Left lung (tissue), 14 donors: ENCODE measurements at places on chromosomes 6 and 20. TPM values are rescaled to one million over a fixed set of nuclear protein-coding genes. Genes with fewer than 3 reads are reported as not detected.

DNA sequence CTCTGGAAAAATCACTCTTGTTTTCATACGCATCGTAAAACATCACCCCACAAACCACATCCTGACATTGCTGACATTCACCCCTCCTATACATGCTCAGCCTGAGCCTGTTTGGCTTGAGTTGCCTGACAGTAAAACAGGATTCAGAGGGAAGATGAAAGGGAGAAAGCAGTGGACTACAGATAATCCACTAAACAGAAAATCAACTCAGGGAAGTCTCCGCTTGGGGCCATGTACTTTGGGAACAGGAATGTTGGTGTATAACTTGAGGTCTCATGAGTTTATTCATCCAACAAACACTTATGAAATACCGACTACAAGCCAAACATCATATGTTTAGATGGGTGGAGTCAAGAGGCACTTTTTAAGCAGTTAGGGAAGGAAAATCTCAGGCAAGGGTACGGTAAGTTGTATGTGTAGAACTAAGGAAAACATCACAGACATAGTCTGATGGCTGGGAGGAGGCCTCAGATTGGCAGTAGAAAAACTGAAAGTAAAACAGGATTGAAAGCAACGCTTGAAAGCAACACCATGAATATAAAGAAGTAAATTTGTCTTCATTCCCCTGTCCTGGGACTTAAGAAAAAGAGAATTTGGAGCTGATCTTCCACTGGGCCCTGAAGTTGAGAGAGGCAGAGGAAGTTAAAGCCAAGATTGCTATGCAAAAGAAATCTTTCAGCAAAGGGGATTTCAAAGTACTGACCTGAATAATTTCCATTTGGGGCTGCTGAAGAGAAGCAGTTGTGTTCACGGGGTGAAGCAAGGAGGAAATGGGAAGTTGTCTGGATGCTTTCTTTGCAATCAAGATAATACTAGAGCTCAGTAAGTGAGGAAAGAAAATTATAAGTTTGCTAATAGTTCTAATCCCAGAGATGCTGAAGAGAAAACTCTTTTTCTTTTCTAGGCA, 28.8 kb downstream of the PDE7B start:
- peak overlapping the region; percentile 8 for H3K27ac ChIP-seq
- DNase-seq, result no peak
- H3K36me3 ChIP-seq, result no peaks in the 10 kb centered on the region
- no peaks in the 10 kb centered on the region for H3K27me3 ChIP-seq
- peak overlapping the region; percentile 11 for H3K4me3 ChIP-seq

- DNase-seq, result no peak
- H3K4me3 ChIP-seq, result no peak overlapping the region
- no peaks in the 10 kb centered on the region for H3K36me3 ChIP-seq
- H3K4me1 ChIP-seq, result no peaks in the 10 kb centered on the region
- no peaks in the 10 kb centered on the region for H3K27me3 ChIP-seq
Measured at GRCh38 chr6:20747991-20748390, 213.7 kb downstream of the CDKAL1 start.

DNA sequence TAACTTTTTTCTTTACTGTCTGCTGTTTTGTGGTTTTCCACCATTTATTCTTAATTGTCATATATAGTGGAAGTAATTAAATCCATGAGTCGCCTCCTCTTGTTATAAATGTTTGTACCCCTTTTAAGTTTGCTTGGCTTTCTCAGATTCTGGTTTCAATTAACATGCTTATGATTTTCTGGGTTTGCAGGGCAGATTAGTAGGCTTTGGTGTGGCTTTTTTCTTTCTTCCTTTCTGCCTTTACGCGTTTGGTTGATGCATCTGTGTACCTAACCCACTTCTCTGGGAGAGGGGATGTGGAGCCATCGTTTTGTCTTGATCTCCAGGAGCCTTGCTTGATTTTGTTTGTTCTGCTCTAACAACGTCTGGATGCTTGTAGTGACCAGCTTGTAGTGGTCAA, 100.4 kb downstream of the JARID2 start:
- no peak overlapping the region for H3K4me3 ChIP-seq
- peaks cover 34% of the 10 kb centered on the region for H3K4me1 ChIP-seq
- H3K27ac ChIP-seq, result no peak overlapping the region
- DNase-seq, result no peak
- H3K27me3 ChIP-seq, result no peaks in the 10 kb centered on the region

- DNase-seq, result no peak
- no peak overlapping the region for H3K27ac ChIP-seq
- H3K36me3 ChIP-seq, result peaks cover 76% of the 10 kb centered on the region
- no peak overlapping the region for H3K4me3 ChIP-seq
- no peaks in the 10 kb centered on the region for H3K27me3 ChIP-seq
- peaks cover 25% of the 10 kb centered on the region for H3K4me1 ChIP-seq
Measured at GRCh38 chr20:19995220-19995863, 21.8 kb upstream of the NAA20 start.

Gene CD24
- polyA plus RNA-seq, result 184 TPM
